ENCODE measurements at places on chromosomes 7 and 10. TPM values are rescaled to one million over a fixed set of nuclear protein-coding genes. Genes with fewer than 3 reads are reported as not detected.

DNA sequence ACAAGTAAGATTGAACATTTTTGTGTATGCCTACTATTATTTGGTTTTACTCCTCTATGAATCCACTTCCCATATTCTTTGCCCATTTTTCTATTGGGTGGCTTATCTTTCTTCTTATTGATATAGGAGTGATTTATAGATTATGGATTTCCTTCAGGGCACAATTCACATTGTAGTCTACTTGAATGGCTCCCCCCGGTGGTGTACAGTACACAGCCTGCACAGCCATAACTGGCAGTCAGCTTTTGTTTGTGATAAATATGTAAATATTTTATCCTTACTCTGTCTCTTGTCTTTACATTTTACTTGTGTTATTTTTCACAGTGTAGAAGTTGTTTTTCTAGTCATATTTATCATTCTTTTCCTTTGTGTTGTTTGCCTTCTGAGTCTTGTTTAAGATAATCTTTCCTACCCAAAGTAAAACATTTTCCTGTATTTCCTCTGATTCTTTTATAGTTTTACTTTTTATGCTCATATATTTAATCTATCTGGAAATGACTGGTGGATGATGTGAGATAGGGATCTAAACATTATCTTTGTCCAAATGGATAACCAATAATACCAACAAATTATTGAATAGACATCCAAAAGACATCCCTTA is 23.9 kb upstream of the CALD1 start:
- DNase-seq = no peak

GRCh38 chr7:135925210-135925609 is 51.9 kb downstream of the MTPN start:
- DNase-seq = no peak

GRCh38 chr7:101273206-101273605 is 28.3 kb upstream of the FIS1 start:
- no peak for DNase-seq

DNA sequence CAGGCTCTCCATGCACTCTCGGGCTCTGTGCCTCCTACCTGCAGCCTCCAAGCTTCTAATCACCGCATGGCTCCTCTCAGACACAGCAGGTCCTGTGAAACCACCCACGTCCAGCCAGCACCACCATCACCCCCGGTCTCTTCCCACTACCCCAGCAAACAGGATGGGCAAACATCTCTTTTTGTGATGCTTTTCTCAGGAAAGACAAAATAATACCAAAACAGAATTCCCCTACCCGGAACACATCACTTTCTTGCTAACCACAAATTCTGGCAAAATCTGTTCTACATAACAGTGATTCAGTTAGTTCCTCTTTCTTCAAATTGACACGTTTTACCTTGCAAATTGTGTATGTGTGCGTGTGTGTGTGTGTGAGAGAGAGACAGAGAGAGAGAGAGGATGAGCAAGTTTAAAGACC is 6.5 kb downstream of the SNX8 start:
- no peak for DNase-seq

DNA sequence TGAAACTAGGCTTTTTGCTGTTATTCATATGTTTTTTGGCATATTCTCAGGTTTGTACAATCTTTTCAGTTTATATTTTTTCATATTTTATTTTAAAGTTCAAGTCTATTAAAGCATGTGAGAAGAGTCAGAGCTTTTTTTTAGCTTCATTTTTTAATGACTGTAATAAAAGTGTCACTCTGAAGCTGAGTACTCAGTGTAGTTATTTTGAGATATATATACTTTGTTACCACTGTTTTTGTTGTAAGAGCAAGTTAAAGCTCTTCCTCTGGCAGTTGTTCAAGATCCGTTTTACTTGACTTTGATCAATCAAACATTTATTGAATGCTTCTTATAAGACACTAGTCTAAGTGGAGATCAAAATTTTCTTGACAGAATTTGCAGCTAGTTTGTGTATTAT is 37.5 kb downstream of the CASD1 start:
- DNase-seq = no peak

The NDUFB2 gene
- 168 TPM for total RNA-seq

GRCh38 chr10:30997536-30998235 is 34.0 kb downstream of the ZNF438 start:
- DNase-seq = no peak
